CD4-positive, alpha-beta T cell treated with Interleukin-4 for 1 hour (primary cell): ENCODE measurements at places on chromosomes 6 and 20.

- no peak for DNase-seq
These were observed 329 bp upstream of the GPR6 start for GRCh38 chr6:109977791-109978173.

DNA sequence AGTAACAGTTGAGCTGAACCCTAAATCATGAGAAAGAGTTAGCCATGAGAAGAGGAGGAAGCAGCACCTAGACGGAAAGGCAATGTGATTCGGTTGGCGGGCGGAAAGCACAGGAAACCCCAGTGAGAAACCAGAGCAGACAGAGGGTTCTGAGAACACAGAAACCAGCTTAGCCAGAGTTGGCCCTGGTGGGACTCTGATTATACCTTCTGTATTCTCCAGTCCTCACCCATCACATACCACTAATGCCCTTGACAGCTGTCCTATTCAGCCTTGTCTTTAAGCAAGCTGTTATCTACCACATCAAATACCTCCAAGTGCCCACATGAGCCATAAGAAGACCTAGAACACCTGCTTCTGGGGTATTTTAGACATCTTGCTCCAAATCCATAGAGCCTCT lies 58.9 kb upstream of the LRRC1 start:
- peak; percentile 16 for DNase-seq

GRCh38 chr6:44000164-44000842 lies 126.9 kb downstream of the MRPL14 start:
- peak; percentile 64 for DNase-seq

GRCh38 chr6:28209753-28210535 lies 15.1 kb upstream of the ZSCAN9 start:
- DNase-seq = no peak

DNA sequence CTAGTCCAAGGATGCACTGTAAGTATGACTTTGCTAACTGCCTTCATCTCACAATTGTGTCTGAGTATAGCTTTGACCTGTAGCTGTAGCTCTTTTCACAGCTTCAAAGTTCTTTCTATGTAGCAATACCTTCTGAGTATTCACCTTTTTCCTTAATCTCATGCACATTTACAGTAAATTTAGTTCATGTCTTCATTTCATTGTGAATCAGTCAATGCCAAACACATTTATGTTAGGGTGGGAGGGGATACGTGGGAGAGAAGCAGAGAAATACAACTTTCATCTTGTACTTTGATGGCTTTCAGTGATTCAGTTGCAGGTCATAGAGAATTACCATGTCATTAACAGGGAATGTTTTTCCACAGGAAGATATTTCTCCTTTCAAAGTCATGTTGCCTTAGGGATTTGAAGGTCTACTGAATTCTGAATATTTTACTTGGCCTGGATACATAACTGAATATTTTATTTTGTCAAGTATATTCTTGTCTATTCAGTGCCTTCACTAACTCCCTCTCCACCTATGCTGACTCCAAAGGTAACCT lies 119.2 kb downstream of the TINAG start:
- DNase-seq = no peak

GRCh38 chr6:127162836-127163235 lies 44.4 kb downstream of the RSPO3 start:
- DNase-seq = no peak

DNA sequence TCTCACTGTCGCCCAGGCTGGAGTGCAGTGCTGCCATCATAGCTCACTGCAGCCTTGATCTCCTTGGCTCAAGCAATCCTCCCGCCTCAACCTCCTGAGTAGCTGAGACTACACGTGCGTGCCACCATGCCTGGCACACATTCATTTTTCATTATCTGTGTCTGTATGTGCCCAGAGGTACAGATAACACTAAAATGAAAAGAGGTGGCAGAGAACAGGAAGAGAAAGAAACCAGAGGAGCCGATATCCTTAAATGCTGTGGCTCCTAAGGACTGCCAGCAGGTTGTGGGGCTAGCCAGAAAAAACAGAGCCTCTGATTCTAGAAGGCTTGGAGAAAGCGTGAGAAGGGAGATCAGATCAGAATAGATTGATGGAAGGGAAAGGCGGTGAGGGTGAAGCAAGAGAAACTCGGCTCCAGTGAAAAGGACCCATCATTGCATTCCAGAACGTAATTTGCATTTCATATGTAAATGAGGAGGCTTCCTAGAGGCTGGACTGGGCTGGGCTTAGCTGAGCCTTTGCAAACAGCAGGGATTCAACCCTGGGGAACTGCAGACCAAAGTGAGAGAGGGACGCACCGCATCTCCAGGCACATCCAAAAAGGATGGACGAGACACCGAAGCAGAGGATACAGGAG lies 64.2 kb downstream of the GCNT2 start:
- DNase-seq = no peak

GRCh38 chr20:23119456-23120216 lies 33.5 kb upstream of the CD93 start:
- DNase-seq = no peak

DNA sequence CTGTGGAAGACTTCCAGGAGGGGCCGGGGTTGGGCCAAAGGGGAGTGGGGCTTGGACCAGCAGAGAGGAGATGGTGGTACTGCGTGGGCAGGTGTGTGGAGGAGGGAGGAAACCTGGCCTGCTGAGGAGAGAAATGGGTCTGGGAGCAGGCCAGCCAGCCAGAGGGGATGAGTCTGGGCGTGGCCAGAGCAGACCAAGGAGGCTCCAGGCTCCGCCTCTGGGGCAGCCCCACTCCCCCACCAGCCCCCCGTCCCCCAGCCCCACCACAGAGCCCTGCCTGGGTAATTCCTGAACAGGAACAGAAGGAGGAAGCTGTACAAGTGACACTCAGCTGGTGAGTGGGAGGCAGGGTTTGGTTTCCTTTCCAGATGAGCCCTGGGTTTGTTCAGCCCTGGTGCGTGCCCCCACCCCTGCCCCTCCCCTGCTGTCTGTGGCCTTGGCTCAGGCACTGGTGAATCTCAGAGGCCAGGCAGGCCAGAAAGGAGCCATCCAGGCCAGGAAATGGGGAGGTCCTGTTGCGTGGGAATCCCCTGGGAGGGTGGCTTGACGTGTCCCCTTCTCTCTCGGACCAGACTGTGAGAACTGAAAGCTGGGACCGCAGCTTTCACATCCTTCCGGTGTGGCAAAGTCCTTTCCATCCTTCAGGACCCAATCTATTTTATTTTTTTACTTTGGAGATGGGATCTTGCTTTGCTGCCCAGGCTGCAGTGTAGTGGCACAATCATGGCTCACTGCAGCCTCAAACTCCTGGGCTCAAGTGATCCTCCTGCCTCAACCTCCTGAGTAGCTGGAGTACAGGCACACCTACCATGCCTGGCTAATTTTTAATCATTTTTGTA lies 9.4 kb upstream of the SRC start:
- DNase-seq = peak; percentile 44

GRCh38 chr20:4835244-4836177 lies 113.8 kb downstream of the PRND start:
- no peak for DNase-seq
